Muscle of leg (tissue), 16 donors: ENCODE measurements at places on chromosomes 12 and 14.

DNA sequence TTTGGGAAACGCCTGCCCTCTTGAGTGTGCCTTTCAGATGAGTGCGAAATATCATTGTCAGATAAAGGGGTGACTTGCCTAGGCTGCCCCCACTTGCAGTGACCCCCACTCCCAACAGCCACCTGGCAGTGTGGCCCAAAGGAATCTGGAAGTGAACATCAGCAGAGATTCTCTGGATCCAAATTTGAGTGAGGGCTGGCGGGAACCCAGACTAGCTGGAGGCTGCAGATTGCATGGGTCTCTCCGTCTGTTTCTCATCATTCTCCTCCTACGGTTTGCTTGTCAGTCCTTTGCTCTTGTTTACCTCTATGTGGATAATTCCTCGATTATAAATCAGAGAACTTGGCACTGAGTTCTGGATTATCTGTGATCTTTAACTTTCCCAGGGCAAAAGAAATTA lies 280.8 kb downstream of the ZFP36L1 start:
- DNase-seq, result peak; percentile 89

- no peak for DNase-seq
These were observed 62.5 kb upstream of the RNU6-8 start for GRCh38 chr14:32265584-32265983.

DNA sequence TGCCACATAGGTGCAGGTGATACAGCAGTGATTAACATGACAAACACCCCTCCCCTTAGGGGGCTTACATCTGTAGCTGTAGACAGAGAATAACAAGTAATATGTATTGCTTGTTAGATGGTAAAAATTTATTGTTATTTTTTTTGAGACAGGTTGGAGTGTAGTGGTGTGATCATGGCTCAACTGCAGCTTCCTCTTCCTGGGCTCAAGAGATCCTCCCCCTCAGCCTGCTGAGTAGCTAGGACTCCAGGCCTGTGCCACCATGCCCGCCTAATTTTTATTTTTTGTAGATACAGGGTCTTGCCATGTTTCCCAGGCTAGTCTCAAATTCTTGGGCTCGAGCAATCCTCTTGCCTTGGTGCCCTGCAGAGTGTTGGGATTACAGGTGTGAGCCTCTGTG lies 19.8 kb downstream of the DIP2B start:
- DNase-seq, result no peak

DNA sequence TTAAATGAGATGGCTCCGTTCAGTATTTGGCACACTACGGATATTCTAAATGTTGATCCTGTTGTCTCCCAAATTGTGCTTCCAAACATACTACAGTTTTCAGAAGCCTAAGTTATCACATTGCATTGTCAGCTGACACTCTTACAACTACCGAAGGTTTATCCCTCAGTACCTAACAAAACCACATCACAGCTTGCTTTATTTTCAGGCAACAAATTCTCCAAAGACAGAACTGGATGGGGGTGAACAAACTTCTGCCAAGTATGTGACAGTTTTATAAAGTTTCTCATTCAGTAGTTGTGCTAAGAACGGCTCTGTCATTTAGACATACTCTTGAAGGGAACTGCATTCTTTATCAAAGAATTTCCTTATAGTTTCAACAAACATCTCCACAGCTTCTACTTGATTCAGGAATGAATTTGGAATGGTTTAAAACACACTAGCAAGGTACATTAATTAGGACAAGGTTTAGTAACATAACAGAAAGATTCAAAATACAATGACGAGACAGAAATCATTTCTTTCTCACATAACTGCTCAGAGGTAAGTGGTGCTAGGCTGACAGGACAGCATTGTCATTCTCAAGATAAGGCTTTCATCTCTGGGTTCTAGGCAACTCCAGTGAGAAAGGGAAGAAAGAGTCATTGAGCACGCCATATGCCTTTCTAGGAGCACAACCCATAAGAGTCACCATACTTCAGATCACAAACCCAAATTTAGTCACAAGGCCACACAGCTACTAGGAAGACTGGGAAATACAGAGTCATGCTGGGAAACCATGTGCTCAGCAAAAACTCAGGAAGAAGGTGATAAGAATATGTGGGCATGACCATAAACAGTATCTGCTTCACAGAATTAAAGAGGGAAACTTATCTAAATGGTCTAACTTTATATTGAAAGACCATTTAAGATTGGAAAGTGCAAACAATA lies 100.7 kb downstream of the DUSP6 start:
- DNase-seq, result peak; percentile 10

DNA sequence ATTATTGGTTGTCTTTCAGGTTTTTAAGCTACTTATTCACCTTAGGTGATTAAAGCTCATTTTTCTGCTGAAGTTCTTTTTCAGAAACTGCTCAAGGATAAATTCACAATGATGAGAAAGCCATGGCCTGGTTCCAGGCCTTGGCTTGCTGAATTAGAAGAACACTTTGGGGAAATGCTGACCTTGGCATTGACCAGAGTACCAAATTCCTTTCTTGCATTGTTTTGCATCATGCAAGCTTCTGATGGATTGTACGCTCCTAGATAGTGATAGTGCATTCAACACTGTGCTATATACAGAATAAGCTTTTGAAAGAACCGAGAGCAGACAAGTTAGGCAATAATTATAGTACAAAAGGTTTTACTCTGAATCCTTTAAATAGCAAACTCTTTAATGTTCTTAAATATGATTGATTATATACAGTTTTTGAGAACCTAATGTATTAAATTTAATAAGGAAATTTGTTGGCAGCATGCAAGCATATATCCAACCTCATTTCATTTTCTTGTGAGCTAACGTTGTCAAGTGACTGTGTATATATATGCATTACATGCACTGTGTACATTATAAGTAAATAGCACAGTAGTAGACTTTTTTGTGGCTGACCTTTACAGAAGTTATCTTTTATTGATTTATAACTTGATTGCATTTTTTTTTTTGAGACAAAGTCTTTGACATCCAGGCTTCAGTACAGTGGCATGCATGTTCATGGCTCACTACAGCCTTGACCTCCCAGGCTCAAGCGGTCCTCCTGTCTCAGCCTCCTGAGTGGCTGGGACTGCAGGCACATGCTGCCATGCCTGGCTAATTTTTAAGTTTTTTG lies 99.2 kb downstream of the DIP2B start:
- peak; percentile 83 for DNase-seq

DNA sequence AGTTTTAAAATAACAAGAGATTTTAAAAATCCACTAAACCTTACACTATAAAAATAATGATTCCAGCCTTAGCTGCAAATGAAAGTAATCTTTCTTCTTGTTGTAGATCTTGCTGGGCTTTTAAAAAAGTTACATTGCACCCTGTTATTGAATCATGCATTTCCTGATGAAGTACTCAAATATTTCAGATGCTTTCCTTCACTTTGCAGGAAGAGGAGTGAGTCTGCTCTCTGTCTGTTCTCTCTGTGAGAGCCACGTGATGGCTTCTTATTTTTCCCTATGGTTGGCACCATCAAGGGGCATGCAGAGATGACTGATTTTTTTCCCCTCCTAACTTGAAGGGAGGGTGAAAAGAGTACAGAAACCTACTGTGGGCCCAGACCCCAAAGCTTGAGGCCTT lies 262.7 kb downstream of the ATP23 start:
- no peak for DNase-seq

GRCh38 chr14:102120888-102121287 lies 18.8 kb upstream of the WDR20 start:
- DNase-seq, result no peak

GRCh38 chr14:74973003-74973653 lies 17.7 kb upstream of the PGF start:
- DNase-seq, result peak; percentile 83

DNA sequence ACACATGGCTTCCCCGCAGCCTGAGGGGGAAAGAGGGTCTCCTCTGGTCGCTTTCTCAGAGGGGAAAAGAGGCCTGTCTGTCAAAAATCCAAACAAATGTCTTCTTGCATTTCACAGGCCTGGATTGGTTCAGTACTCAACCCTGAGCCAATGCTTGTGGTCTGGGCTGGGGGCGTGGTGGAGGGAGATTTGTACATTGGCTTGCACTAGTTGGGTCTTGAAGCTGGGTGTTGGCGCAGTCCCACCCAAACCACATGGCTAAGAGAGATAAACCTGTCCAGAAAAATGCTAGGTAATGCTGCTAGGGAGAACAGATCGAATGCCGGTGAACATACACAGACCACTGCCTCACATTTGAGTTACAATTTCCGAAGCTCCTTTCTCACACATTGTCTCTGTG lies 461.6 kb downstream of the MED13L start:
- no peak for DNase-seq
